Thyroid gland (tissue), 4 donors: ENCODE measurements at places on chromosomes 4 and X.

DNA sequence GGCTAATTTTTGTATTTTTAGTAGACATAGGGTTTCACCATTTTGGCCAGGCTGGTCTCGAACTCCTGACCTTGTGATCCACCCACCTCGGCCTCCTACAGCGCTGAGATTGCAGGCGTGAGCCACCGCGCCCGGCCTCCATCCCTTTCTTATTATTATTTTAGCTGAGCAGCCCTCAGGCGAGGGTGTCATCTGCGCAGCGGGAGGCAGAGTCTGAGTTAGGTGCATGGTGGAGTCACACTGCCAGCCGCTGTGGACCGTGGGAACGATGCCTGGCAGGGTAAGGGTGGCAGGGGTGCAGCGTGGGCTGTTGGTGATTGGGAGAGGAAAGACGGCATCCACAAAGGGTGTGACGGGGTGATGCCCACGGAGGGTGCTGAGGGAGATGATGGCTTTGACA lies 491.8 kb upstream of the FAT1 start:
- no peak for DNase-seq

DNA sequence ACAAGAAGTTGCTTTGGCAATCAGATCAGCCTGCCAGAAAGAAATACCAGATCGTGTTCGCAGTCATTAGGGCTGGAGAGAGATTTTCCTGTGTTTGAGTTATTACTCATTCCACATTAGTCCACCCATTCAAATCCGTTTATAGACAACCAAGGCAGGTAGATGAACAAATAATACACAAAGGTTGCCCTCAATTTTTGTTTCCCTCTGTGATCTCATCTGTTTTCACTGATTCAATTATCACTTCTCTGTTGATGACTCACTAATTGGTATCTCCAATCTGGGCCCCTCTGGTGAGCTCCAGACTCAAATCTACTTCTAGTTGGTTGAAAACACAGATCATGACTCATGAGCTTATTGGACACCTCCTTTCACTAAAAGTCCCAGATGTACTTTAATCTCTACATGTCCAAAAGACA lies 54.5 kb downstream of the CHM start:
- no peak for DNase-seq

DNA sequence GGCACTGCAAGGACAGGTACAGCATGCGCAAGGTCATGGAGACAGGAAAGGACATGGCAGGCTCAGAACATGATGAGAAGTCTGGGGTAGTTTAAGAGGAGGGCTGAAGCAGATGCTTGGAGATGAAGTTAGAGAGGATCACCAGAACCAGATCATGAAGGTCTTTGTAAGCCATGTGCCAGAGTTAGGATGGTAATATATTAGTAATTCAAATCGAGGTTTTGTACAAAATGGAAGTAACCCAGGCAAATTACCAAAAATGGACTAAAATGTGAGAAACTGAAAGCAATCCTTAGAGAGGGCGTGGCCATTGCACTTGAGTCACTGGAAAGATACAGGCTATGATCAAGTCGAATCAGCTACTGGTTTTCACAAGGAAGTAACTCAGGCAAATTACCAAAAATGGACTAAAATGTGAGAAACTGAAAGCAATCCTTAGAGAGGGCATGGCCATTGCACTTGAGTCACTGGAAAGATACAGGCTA lies 13.5 kb downstream of the RXFP1 start:
- DNase-seq: no peak

DNA sequence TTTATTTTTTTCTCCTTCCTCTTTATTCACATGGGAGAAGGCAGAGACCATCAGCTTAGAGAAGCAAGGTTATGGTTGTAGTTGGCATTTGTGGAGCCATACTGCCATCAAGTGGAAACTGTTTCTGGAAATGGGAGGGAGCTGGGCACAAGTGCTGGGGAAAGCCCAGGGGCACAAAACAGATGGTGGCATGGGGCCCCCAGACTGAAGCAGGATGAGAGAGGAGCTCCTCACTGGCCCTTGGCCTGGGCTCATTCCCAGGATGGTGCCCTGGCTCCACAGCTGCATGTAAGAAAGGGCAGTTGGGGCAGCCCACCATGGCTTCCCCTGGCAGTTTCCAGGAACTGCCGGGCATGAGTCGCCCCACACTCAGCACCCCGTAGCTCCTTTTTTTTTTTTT lies 59.2 kb downstream of the NBDY start:
- DNase-seq: no peak

DNA sequence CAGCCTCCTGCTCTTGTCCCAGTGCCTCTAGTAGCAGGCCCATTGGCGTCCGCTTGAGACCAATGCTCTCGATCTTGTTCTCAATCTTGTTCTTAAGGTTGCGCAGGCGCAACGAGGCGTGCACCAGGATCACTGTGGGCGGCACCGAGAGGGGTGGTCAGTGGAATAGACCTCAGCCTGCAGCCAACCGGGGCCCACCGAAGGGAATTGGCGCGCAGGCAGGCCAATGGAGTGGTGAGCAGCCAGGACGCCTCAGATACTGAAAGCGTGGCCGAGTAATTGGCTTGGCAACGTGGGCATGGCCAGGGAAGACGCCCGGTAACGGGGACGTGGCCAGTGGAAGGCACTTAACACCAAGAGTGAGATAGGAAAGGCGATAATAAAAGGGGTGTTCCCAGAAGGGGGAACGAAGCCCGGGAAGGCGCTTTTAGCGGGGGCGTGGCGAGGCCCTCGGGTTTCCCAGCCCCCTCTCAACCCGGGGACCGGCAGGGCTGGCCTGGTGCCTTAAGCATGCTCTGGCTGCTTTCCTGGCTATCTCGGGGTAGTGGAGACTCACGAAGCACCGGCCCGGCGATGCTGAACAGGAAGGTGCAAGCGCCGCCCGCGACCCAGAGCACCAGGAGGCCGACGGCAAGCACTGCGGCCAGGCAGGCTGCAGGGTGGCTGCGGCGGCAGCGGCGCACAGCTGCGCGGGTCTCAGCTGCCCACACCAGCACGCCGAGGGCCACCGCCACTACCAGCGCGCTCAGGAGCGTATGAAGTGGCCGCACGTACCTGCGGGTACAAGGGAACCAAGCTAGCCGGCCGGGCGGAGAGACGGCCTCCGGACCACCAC lies 1.7 kb downstream of the PRAF2 start:
- DNase-seq: peak; percentile 94

- no peak for DNase-seq
Observed at GRCh38 chrX:112672788-112673560, 6.8 kb downstream of the LHFPL1 start.

DNA sequence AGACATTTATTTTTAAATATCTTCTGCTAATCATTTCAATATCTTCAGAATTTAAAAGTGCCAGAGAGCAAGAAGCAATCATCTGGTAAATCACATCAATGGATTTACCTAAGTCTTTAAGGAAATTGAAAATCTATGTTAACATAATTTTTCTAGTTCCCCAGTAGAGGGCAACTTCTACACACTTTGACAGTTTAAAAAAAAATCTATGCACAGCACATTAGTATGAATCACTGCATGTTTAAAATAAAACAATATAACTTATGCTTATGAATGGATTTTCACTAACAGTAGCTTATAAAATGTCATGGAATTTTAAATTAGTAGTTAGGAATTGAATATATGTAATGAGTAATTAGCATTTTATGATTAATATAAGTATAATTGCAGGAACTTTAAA lies 126.5 kb downstream of the REELD1 start:
- DNase-seq: no peak

DNA sequence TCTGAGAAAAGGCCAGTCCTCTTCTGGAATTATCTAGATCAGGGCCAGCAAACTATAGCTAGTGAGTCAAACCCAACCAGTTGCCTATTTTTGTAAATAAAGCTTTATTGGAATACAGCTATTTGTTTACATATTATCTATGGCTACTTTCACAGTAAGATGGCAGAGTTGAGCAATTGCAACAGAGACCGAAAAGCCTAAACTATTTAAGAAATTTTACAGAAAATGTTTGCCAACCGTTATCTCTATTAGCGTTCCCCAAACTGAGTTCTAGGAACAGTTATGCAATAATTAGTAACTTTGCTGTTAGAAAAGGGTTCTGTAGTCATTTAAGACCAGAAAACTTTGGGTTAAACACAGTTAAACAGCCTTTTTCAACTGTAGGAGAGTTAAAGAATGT lies 10.5 kb downstream of the TEX13B start:
- no peak for DNase-seq
